Small intestine (tissue), 16 donors: ENCODE measurements at places on chromosomes 7 and 10.
A peak's percentile ranks its signal among the peaks of the same experiment; 100 is the strongest.

GRCh38 chr10:11931038-11931437 lies 107.9 kb downstream of the PROSER2 start:
- no peak for DNase-seq

DNA sequence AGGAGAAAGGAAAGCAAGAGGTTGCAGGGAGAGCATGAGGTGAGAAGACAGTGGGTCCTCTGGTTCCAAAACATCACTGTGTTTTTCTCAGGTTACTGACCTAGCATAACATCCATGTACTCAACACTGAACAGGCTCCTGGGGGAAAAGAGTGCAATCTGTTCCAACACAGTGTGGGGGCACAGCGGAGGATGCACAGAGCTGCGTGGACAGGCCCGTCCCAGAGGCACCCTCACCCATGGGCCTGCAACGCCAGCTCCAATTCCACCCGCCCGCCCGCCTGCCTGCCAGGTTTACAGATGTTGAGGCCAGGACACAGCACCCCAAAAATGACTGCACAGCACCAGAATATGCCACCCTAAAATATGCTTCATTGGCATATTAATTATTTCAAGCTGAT lies 26.9 kb upstream of the FKBP9 start:
- DNase-seq, result no peak

- peak; percentile 5 for DNase-seq
Observed at GRCh38 chr10:86900955-86901354, 56.5 kb downstream of the MMRN2 start.

- DNase-seq, result no peak
Observed at GRCh38 chr10:119250641-119251314, 43.4 kb downstream of the GRK5 start.

DNA sequence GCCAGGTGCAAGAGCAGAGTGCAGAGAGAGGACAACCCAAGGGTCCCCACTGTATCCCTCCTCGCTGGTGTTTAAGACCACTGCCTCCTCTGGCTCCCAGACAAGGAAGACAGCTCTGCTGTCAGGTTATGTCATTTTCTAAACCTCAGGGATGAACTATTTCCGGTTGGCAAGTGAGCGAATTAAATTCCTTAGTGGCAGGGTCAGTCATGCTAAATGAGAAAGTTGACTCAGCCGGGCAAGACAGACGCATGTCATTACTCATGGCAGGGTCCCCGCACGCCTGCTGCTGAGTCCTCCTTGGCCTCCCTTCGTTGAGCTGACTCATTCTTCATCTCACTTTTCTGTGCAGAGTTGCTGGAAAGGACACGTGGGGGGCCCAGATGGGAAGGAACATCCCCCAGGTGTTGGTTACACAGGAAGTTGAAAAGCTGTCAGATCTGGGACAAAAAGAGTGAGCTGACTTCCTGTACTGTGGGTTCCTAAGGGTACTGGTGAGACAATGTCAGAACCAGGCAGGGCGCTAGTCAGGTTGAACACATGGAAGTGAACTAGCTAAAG lies 47.1 kb upstream of the UCN3 start:
- no peak for DNase-seq

- no peak for DNase-seq
Observed at GRCh38 chr7:46230990-46231305, 309.9 kb upstream of the IGFBP3 start.

- no peak for DNase-seq
Observed at GRCh38 chr10:118521415-118522117, 73.9 kb downstream of the PRLHR start.

- peak; percentile 32 for DNase-seq
Observed at GRCh38 chr10:101745074-101745696, 30.7 kb downstream of the FGF8 start.

DNA sequence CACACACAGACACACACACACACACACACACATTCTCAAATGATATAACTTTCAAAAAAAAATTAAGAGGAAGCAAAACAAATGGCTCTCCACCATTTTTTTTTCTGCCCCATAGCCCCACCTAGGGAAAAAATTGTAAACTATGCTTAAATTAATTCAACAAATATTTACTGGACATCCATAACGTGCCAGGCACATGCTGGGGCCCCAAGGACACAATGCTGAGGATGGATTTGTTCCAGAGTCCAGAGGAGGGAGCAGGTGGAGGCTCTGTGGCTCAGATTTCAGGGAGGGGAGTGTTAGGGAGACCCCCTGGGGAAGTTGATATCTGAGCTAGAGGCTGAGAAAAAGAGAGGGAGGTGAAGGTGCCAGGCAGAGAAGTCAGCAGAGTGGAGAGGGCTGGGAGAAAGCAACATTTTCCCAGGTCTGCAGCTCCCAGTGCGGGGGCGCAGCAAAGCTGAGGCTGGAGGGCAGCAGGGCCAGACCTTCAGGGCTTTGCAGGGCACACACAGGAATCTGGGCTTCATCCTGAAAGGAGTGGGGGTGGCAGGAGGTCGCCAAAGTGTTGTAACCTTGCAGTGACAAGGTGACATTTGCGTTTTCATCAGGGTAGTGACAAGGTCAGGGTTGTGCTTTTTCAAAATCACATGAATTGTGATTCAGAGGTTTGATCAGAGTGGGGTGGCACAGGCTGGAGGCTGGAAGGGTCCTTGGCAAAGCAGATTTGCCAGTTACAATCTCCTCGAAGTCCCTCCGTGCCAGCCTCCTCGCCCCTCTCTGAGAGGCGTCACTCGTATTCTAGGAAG lies 261.6 kb downstream of the WDR11 start:
- no peak for DNase-seq

- DNase-seq, result no peak
Observed at GRCh38 chr7:134643131-134643530, 3.5 kb upstream of the BPGM start.

DNA sequence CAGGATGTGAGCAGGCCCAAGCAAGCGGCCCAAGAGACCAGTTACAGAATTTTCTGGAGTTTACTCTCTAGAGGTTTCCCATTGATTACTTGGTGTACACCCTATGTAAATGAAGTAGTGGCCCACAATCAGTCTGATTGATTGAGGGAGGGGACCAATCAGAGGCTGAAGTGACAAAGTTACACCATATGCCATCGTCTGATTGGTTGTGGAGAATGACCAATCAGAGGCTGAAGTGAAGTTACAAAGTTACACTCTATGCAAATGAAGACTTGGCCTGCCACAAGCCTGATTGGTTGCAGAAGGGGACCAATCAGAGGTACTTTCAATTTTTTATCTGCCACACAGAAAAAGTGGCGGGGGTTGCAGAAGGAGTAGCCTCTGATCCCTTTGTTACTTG lies 83.7 kb downstream of the KIF20B start:
- peak; percentile 5 for DNase-seq

- DNase-seq, result no peak
Observed at GRCh38 chr7:28091190-28091589, 89.4 kb downstream of the JAZF1 start.

- peak; percentile 60 for DNase-seq
Observed at GRCh38 chr10:33155720-33156638, 178.5 kb downstream of the NRP1 start.

- DNase-seq, result no peak
Observed at GRCh38 chr7:39186671-39187070, 209.0 kb downstream of the POU6F2 start.

DNA sequence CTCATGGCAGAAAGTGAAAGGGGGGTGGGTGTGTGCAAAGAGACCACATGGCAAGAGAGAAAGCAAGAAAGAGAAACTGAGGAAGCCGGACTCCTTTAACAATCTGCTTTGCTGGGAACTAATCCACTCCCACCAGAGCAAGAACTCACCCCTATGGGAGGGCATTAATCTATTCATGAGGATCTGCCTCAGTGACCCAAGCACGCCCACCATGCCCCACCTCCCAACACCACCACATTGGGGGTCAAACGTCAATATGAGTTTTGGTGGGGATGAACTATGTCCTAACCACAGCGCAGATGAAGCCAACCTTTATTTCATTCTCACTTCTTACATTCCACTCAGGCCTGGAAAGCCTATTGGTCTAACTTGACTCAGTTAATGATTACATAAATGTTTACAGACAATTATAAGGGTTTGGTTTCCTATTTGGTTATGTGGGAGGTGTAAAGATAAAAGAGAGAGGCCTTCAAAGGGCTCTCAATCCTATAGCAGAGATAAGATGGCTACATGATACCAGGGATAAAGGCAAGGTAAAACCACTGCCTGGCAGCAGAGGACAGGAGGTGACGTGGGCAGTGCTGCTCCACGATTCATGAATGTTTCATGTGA lies 601.8 kb downstream of the PARD3 start:
- DNase-seq, result peak; percentile 77

- peak; percentile 82 for DNase-seq
Observed at GRCh38 chr7:32516551-32517100, 21.3 kb downstream of the AVL9 start.

DNA sequence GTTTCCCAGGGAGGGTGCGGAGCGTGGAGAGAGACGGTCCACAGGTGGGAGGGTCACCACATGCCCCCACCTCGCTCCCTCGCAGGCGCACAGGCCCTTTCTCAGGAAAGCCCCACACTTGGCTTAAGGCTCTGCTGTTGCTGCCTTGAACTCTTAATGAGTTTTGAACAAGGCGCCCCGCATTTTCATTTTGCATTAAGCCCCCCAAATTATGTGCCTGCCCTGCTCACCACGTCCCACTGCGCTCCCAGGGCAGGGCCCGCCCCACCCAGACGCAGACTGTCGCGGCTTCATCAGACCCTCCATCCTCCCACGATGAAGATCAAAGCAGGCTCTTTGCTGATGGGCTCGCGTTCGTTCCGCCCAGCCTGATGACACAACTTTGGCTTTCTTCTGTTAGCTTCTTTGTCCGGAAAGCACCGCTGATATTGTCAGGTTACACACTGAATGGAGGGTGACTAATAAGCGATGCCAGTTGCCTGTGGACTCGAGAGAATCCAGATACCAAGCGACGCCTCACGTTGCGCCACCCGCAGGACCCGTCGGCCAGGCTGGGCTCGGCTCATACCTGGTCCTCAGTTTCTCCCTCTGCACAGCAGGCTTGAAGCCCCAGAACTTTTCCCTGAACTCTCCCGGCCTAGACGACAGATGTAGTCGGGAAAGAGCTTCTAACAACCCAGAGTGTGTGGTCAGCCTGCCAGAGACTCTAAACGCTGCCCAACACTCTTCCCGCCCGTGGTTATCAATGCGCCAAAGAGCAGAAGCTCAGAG lies 9.5 kb downstream of the CALML3 start:
- no peak for DNase-seq

- no peak for DNase-seq
Observed at GRCh38 chr10:30056767-30057355, 2.5 kb downstream of the JCAD start.

- no peak for DNase-seq
Observed at GRCh38 chr10:60808036-60808435, 29.8 kb downstream of the CDK1 start.

GRCh38 chr10:101782811-101783735 lies at the start of gene NPM3:
TSS of gene NPM3 (minus strand) at chr10:101783446. CDS start at chr10:101783390, 56 bp downstream.
- DNase-seq, result peak; percentile 70

- DNase-seq, result no peak
Observed at GRCh38 chr7:54541669-54542625, at the start of gene VSTM2A. TSS of gene VSTM2A (plus strand) at chr7:54542375. CDS start at chr7:54542731, 356 bp downstream.

DNA sequence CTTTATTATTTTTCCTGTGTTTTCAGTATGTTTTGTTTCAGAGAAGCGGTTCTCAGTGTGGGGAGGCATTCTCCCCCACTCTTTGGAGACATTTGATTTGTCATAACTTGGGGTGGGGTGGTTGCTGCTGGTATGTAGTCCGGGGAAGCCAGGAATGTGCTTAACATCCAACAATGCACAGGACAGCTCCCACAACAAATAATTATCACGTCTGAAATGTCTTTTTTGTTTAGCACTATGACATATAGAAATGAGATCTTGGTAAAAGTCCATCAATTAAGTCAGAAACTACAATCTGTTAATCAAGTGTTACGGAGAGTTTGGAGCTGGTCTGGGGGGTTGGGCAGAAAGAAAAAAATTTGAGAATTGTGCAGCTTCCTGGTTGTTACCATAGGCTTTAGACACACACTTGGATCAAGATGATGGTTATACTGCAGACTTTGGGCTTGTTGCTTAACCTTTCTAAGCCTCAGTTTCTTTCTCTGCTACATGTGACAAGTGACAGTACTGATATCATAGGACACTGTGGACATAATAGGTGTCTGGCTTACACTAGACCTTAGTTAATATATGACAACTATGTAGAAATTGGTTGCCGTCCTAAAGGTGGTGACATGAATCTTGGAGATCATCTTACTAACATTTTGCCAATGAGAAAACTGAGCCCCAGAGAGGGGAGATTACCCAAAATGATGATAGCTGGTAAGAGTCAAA lies 113.7 kb downstream of the LRMDA start:
- no peak for DNase-seq

- no peak for DNase-seq
Observed at GRCh38 chr10:11087372-11087771, 69.7 kb downstream of the CELF2 start.

- DNase-seq, result peak; percentile 18
Observed at GRCh38 chr10:5260828-5261227, 64.2 kb downstream of the AKR1C4 start.

GRCh38 chr7:100132697-100133151 lies 6.0 kb downstream of the MBLAC1 start:
- DNase-seq, result peak; percentile 76

- DNase-seq, result no peak
Observed at GRCh38 chr10:23433701-23434100, 5.2 kb upstream of the OTUD1 start.

- no peak for DNase-seq
Observed at GRCh38 chr10:21894648-21895342, 108.7 kb downstream of the DNAJC1 start.

DNA sequence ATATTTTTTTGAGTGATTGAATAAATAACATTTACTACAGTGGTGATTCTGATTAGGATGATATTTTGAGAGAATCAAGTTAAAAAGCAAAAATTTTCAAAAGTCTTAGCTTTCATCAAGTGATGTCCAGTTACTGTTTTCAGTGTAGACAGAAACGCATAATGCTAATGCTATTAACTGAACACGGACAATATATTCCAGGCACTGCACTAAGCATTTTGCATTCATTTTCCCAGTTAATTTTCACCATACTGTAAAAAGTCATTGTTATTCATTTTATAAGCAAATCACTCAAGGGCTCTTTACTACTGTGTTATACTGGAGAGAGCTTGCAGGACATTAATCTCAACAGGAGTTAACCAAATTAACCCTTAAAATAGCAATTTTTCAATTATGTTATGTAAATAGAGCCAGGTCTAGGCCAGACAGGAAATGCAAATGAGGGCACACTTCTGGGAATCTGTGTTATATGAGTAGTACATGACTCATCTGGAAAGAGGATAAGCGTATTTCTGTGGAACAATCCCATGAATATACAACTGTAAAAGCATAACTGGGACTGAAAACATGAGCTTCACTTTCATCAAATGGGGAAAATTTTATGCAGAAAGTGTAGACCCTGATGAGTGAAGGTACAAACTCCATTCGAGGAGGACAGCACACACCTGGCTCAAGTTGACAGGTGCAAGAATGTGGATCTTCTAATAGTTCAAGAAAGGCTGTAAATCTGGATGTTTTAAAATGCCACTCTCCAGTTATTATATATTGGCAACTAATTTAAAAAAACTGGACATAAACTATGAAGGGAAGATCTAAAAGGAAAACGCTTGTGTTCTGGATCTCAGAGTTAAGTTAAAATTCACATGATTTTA lies 75.4 kb downstream of the ANK3 start:
- DNase-seq, result no peak
